ENCODE measurements at places on chromosomes 12 and 14.

- DNase-seq: no peak
Observed at GRCh38 chr12:110543252-110543959, 39.7 kb downstream of the PPTC7 start.

GRCh38 chr14:67650694-67651093 lies 23.7 kb downstream of the VTI1B start:
- DNase-seq: no peak

- DNase-seq: no peak
Observed at GRCh38 chr14:101246894-101247841, 314.1 kb upstream of the DIO3 start.

- no peak for DNase-seq
Observed at GRCh38 chr12:11715621-11716020, 66.1 kb downstream of the ETV6 start.

GRCh38 chr12:132545955-132546354 lies 56.0 kb downstream of the FBRSL1 start:
- DNase-seq: no peak

DNA sequence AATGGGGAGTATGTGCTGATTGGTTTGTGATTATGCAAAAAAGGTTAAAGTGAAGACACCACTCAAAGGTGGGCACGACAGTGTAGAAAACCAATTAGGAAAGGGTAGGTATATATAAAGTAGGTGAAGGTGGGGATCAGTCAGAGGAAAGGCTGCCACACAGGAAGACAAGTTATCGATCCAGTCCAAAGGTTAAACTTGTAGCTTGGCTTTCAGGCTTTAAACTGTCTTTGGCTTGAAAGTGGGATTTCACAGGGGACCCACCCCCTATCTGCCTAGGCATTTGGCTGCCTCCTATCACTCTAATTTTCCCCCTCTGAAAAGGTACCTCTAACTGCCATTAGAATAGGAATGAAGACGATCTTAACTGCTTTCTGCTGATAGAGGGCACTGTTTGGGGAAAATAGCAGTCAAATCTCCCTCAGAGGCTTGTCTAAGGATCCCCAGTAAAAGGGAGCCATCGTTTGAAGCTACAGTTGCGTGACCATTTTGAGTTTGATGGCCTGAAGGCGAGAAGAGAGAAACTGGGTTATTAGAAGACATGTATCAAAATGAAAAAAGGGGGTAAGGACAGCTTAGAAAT lies 250.2 kb downstream of the GPHN start:
- DNase-seq: no peak
